ENCODE measurements at places on chromosomes 3 and 15.
A peak's percentile ranks its signal among the peaks of the same experiment; 100 is the strongest.

DNA sequence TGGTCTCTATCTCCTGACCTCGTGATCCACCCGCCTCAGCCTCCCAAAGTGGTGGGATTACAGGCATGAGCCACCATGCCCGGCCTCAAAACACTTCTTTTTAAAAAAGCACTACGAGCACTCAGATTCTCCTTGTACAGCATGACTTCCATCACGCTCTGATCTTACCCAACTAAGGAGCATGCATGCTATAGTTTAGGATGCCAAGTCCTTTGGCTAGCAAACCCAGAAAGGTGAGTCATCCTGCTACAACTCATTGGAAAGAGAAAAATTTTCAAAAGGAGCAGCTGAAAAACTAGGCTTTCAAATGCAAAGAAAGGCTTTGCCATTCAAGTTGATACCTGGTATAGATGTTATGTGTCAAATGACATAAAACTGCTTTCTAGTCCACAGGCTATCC, 70.3 kb upstream of the PRICKLE2 start:
- DNase-seq: no peak

- DNase-seq: no peak
Measured at GRCh38 chr3:113212150-113212843, 940 bp downstream of the BOC start.

- DNase-seq: no peak
Measured at GRCh38 chr15:63077952-63078351, 35.4 kb downstream of the TPM1 start.

DNA sequence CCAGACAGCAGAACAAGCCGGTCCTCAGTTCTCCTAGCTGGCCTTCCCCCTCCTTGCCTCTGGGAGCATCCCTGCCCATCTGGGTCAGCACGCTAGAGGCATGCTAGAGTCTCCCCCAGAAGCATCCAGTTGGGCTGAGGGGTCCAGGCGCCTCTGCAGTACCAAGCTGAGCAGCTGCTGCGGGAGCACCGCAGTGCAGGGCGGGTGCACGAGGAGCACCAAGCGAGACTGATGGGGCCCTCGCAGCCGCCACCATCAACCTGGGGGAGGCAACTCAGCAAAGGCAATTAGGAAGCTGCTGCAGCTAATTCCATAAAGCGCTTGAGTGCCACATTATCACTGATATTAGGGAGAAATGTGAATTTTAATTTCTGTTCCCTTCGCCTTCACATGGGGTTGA, 12.4 kb downstream of the CACNA2D3 start:
- DNase-seq: no peak

GRCh38 chr15:67822537-67823313, 2.6 kb upstream of the SKOR1 start:
- DNase-seq: no peak

- DNase-seq: no peak
Measured at GRCh38 chr15:34332553-34333120, 4.9 kb downstream of the SLC12A6 start.

DNA sequence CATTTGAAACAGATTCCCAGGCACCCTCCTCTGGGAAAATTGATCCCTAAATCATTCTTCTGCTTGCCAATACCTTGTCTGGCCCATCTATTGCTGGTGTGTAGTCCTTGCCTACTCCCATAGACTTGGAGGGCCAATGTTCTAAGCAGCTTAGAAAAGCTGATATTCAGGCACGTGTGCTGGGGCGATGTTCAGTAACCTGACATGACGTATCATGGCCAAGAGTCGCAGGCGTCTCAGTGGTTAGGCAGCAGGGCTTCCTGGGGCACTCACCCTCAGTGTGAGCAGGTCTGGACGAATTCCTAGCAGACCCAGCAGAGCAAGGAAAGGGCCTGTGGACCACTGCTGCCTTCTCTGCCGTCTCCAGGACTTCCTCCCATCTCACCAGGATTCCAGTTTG, 21.6 kb downstream of the EPHB1 start:
- no peak for DNase-seq

DNA sequence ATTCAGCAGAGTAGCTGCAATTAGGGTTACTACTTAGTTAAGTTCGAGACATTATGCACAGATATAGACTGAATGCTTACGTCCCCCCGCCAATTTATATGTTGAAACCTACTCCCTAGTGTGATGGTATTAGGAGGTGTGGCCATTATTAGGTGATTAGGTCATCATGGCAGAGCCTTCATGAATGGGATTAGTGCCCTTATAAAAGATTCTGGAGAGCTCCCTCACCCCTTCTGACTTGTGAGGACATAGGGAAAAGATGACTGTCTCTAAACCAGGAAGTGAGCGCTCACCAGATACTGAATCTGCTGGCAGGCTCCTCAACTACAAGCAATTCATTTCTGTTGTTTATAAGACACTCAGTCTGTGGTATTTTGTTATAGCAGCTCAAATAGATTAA, 25.6 kb upstream of the TEX9 start:
- no peak for DNase-seq

- no peak for DNase-seq
Measured at GRCh38 chr3:30448450-30449289, 157.7 kb upstream of the TGFBR2 start.

DNA sequence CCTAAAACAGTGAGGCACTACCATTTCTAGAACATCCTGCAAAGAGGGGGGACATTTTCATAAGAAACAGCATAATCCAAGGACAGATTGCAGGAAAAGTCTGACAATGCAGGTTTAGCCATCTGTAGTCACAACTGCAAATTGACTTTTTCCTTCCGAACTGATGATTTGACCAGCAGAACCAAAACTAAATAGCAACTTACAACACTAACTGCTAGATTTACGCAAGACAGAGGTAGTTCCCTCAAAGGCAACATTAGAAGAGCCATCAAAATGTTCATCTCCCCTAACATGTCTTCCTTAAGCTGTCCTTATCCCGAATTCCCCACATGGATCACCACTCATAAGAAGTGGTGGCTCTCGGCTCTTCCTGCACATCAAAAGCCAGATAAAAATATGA, 129.6 kb downstream of the GADL1 start:
- DNase-seq: no peak

GRCh38 chr3:53671192-53671960, 174.8 kb downstream of the CHDH start:
- DNase-seq: no peak

DNA sequence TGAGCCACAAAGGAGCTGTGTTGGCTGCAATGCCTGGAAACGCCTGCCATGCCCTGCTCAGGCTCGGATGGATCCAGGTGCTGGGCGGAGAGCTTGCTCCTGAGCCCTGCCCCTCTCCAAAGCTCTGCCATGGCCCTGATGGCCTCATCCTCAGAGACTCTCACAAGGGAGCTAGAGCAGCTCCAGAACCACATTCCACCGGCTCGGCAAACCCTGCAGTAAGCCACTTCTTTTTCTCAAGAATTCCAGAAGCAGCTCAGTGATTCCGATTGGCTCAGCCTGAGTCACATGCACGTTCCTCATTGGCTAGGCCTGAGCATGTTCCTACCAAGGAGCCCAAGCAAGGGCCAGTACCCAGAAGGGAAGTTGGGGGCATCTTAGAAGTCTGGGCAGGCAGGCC, 24.8 kb downstream of the TPRA1 start:
- DNase-seq: no peak

GRCh38 chr3:171198781-171199472, 172.4 kb upstream of the SLC2A2 start:
- no peak for DNase-seq

DNA sequence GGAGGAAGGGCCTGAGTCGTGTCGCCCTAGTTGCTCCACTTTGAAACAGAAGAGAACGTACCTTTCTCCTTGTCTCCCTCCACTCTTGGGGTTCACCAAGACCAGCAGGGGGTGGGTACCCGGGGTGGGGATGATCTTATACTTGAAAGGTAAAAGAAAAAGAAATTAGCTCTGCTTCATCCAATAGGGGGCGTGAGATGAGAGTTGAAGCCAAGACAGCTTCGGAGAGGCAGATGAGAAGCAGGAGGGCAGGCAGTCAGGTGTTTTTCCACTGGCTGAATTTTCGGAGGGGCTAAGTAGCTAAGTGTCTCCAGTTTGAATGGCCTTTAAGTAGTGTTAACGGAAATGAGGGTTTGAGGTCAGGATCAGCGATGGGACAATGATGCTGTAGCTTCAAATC, 100.4 kb downstream of the DGKG start:
- DNase-seq: no peak

DNA sequence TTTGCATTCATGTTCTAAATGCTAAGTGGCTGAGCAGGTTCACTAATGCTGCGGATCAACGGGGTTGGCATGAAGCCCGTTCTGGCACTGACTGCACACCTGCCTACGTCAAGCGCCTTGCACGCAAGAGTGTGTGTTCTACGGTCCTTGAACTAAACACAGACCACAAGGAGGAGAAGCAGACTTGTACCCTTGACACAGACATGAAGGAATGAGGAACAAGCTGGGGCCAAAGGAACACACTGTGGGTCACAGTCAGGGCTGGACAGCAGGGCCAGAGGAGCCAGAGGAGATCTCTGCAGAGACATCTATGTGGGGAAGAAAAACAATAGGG, 48.0 kb upstream of the LDHAL6B start:
- no peak for DNase-seq

- no peak for DNase-seq
Measured at GRCh38 chr3:88595026-88595425, 445.3 kb downstream of the C3orf38 start.

- DNase-seq: no peak
Measured at GRCh38 chr15:59206623-59207183, at the start of gene LDHAL6B. Gene LDHAL6B, plus strand, starts transcription at chr15:59206843. Its CDS starts 98 bp downstream, at chr15:59206941.

GRCh38 chr3:152026033-152026556, 152.7 kb downstream of the SUCNR1 start:
- no peak for DNase-seq

GRCh38 chr15:29669823-29670222, 152.4 kb downstream of the TJP1 start:
- no peak for DNase-seq

DNA sequence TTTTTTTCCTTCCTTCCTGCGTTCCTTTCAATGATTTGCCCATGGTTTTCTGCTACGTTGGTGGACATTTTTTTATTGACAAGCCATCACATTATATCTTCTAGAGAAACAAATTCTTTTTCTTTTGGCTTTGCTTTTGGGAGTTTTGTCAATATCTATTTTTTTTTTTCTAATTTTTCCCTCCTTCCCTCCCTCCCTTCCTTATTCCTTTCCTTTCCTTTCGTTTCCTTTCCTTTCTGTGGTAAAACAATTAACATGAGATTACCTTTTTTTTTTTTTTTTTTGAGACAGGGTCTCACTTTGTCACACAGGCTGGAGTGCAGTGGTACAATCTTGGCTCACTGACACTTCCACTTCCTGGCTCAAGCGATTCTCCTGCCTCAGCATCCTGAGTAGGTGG, 153.7 kb downstream of the THRB start:
- DNase-seq: no peak

- DNase-seq: no peak
Measured at GRCh38 chr15:60004009-60004845, at the start of gene FOXB1. Gene FOXB1, plus strand, starts transcription at chr15:60004311. Its CDS starts 653 bp downstream, at chr15:60004964.

GRCh38 chr3:149623824-149624223, 34.0 kb downstream of the WWTR1 start:
- DNase-seq: no peak

- no peak for DNase-seq
Measured at GRCh38 chr3:185534511-185534910, 17.9 kb downstream of the LIPH start.

DNA sequence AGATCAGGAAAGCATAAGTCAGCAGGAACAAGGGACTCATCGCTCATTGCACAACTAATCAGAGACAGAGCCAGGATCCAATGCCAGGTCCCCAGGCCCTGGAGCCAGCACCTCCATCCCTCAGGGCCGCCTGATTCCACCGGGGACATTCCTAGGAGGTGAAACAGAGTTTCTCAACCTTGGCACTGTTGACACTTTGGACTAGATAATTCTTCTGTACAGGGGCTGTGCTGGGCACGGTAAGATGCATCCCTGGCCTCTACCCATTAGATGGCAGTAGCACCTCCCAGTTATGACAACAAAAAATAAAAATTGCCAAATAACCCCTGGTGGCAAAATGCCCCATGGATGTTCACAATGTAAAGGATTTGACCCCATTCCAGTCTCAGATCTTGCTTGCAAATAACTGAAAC, 127.7 kb downstream of the MTHFS start:
- no peak for DNase-seq

DNA sequence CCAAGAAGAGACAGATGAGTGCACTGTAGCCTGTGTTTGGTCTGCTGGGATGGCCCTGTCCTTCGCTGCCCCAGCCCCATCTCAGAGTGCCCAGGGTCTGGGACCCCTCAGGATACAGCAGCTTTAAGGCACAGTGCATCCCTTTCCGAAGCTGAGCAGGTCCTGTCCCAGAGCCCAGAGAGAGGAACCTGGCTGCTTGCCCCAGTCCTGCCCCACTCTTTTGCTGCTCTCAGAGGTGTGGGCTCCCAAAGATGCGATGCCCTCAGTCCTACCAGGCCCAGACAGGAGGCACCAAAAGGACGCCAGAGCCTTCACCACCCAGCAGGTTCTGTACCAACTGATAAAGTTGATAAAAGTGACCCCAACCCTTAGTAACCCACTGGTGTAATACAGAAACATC, 8.2 kb downstream of the PLCD1 start:
- no peak for DNase-seq

GRCh38 chr3:40129981-40130380, 179.5 kb upstream of the EIF1B start:
- DNase-seq: no peak

- no peak for DNase-seq
Measured at GRCh38 chr3:142523921-142524566, 54.5 kb downstream of the ATR start.

DNA sequence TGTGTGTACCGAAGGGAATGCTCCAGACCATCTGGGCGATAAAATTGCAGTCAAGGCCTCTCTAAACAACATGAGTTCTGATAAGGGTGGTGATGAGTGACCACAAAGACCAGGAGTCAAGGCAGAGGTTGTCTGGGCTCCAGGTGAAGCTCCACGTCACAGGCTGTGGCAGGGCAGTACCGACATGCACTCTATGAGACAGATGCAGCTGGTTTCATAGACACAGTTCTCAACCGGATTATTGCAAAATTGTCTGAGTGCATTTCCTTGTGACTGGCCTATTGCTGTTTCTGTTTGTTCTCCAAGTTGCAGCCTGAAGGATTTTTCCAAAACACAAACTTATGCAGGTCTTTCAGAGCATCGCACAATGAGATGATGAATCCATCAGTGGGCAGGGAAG, 157.5 kb upstream of the HES1 start:
- no peak for DNase-seq

GRCh38 chr3:148863814-148864213, 1.3 kb upstream of the CPA3 start:
- DNase-seq: no peak

- no peak for DNase-seq
Measured at GRCh38 chr3:39934696-39935095, 125.3 kb downstream of the MYRIP start.

GRCh38 chr3:72816862-72817355, 31.3 kb downstream of the SHQ1 start:
- DNase-seq: peak; percentile 18

- no peak for DNase-seq
Measured at GRCh38 chr3:191070201-191070600, 128.8 kb upstream of the OSTN start.

- peak; percentile 67 for DNase-seq
Measured at GRCh38 chr3:117479095-117479494, 769.5 kb downstream of the TUSC7 start.

Data from GM06990 (cell line).